ENCODE measurements at places on chromosomes 5 and 9.

GRCh38 chr5:119353686-119354366 lies 2.0 kb upstream of the TNFAIP8 start:
- DNase-seq, result no peak

GRCh38 chr5:173771121-173771724 lies 116.9 kb upstream of the CPEB4 start:
- DNase-seq, result no peak

- DNase-seq, result no peak
Observed at GRCh38 chr5:61659221-61659696, 327.2 kb downstream of the ZSWIM6 start.

DNA sequence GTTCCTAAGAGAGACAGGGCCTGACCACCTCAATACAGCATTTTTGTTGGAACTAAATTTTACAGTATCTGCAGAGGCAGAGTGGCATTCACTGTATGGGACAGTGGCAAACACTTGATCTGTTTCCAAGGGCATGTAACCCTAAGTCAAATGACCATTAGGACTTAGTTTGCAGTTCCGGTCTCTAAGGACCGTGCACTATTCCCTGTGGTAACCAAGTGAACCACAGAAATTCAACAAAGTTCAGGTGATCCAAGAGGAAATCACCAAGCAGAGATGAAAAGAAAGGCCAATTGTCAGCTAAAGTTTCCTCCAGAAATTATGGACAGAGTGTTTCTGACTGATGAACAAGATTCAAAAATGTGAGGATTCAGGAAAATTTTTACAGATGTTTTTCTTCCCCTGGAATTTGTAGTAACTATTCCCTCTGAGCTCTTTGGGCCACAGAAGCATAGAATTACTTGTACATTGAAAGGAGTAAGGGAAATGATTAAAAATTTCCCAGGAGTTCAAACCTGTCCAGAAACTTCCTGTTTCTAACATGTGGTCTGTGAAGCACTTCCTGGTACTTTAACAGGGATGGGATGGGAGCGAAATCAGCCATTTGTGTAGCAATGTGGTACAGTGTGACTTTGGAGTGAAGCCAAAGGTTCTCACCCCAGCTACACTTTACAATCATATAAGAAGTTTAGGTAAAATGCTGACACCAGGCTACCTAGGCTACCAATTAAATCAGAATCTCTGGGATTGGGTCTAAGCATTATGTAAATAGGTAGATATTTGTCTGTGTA lies 266.1 kb upstream of the MAP3K1 start:
- DNase-seq, result no peak

DNA sequence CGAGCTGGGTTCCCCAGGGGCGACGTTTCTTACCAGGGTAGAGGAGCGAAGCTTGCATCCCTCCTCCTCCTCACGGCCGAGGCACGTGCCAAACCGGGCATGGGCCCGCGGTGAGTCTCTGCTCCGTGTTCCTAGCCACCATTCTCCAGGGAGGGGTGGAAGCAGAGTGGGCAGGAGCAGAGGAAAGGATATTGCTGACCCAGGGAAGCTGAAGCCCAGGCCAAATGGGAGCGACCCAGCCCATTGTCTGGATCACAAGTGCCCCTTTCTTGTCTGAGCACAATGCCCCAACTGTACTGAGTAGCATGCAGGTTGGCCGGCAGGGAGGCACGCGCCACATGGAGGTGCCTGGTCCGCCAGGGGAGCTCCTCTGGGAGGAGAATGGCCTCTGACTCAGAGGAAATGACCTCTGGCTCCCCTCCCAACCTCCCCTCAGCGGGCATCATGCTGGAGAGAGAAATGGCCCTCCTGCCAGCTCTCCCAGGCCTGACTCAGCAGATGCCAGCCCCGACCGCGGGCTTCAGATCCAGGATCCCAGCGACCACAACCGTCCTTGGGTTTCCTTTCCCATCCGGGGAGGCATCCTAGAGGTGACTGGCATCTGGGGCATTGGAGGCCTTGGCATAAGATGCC lies 1.1 kb downstream of the PRR7 start:
- no peak for DNase-seq

GRCh38 chr5:132394667-132395259 lies 25.3 kb downstream of the SLC22A5 start:
- DNase-seq, result no peak

DNA sequence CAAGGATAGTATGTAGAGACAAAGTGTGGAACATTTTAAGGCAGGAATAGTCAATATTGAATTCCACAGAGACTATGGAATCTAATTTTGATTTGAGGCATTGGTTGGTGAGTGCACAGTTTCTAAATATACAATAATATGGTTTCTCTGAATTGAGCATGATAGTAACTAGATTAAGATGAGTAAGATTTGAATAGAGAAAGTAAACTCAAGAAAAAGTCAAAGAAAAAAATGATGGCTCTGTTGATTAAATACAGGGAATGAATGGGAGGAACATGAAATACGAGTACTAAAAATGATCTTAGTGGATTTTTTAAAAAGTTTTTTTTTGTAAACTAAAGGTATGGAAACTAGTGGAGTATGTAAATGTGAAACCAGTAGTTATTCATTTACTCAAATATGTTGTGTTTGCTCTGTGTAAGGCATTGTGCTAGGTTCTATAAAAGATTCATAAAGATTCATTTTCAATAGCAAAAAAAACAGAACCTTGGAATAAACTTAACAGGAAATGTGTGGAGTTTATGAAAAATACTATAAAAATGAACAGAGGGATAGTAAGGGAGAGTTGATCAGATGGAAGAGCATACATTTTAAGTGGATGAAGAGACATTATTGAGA lies 101.2 kb downstream of the ZCCHC7 start:
- no peak for DNase-seq

GRCh38 chr5:173835131-173835530 lies 53.0 kb upstream of the CPEB4 start:
- DNase-seq, result no peak

DNA sequence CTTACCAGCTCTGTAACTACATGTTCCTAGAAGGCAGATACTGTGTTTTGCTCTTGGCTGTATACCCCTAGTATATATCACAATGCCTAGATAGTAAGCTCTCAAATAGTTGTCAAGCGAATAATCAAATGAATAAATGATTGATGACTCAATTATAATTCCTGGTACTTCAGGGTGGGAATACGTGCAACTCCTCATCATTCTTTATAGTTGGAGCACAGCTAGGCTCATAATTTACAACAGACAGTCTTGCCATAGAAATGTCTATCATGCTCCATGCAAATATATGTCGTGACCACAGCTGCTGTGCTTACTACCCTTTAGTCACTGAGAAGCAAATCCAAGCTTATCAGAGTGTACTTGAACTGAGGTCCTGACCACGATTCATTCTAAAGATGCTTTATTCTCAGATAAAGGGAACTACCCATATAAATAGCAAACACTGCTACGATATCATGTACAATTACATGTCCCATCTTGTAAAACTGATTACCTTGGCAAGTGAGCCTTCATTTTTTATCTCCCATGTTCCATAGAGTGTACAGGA lies 52.1 kb downstream of the STRBP start:
- DNase-seq, result no peak

GRCh38 chr9:70987986-70988385 lies 133.4 kb downstream of the TRPM3 start:
- DNase-seq, result no peak

- DNase-seq, result no peak
Observed at GRCh38 chr5:103526164-103526915, 36.2 kb downstream of the NUDT12 start.

GRCh38 chr5:149796836-149797235 lies 66.7 kb downstream of the PPARGC1B start:
- DNase-seq, result no peak

DNA sequence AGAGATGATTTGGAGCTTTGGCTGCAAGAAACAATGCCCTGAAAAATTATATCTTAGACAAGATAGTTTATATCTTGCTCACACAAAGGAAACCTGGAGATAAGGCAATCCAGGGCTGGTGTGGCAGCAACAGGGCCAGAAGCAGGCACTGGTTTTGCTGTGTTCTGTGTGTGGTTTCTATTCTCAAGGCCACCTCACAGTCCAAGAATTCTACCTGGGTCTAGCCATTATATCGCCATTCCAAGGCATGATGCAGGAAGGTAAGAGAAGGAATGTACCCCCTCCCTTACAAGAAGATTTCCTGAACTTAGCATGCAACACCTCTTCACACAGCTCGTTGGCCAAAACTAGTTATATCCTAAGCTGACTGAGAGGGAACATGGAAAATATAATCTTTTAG lies 74.5 kb upstream of the MEGF10 start:
- no peak for DNase-seq

- DNase-seq, result no peak
Observed at GRCh38 chr9:123063177-123063598, 29.7 kb downstream of the GPR21 start.

DNA sequence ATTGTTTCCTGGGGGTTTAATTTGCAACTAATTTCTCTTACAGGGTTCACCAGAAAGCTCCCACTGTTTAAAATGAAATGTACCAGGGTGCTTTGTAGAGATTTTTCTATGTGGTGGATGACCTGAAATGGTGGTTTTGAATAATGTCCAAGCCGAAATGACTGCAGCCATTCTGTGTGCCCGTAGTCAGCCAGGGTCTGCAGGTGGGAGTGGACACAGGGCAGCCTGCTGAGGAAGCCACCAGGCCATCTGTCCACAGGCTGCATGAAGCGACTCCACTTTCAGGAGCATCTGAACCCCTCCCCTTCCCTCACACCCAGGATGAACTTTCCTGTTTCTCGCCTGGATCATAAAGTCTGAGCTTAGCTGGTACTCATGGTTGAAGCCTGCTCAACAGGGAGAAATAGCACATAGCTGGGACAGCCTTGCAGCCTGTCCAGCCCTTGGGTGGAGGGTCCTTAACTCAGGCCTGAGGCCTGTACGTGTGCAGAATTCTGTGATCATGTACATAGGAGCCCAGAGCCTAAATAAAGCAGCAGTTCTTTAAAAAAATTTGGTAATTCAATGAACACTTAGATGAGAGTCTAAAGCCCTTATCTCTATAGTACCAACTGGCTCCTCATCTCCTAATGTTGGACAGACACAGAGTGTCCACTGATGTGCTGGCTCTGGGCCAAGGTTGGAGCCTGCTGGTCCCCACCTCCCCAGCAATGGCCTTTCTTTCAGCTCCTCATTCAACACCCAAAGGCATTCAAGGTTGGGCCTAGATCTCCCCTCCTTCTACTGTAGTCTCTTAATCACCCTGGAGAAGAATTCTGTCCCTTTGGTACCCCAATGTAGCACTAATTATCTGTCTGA lies 72.8 kb downstream of the SHB start:
- DNase-seq, result no peak

- no peak for DNase-seq
Observed at GRCh38 chr9:99638971-99639370, 182.7 kb upstream of the NR4A3 start.

GRCh38 chr5:17743580-17744435 lies 109.5 kb downstream of the TAF11L14 start:
- DNase-seq, result no peak

GRCh38 chr5:15012061-15012460 lies 140.5 kb upstream of the ANKH start:
- DNase-seq, result no peak

- no peak for DNase-seq
Observed at GRCh38 chr5:138338411-138339090, 485 bp downstream of the FAM53C start.

DNA sequence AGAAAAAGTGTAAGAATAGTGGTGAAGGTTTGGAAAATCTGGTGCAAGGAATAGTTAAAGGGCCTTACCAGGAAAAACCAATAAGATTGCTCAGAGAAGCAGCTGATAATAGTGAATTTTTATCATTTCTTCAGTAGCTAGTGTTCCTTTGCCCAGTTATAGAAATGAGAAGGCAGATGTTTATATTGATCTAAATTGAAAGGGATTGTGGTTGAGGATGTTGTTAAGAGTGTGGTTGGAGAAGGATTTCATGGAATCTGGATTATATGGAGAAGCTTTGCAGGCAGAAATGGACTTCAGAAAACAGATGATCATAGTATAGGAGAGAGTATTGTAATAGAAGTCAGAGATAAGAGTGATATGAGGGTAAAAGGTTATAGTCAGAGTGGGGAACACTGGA lies 102.6 kb downstream of the XRCC4 start:
- DNase-seq, result no peak

DNA sequence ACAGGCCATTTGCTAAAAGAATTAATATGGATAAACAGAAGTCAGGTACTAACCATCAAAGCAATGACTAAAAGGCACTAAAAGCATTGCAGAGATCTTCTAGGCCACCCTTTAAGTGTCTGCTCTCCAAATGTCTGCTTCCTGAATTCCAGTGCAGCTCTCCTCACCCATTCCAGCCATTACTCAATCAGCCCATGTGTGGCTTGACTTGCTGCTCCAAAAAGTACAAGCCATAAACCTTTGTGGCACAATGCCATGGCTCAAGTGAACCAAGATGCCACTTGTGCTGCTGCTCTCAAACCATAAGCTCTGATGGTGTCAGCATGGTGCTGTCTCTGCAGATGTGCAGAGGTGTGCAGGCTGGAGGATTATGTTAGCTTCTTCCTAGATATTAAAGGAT lies 290.2 kb upstream of the POU5F2 start:
- no peak for DNase-seq

- no peak for DNase-seq
Observed at GRCh38 chr5:95350631-95351030, 40.5 kb upstream of the FAM81B start.
